ENCODE measurements at places on chromosomes 3 and 15.
A peak's percentile ranks its signal among the peaks of the same experiment; 100 is the strongest.

- H3K27ac ChIP-seq, result no peak overlapping the region
- H3K27me3 ChIP-seq, result no peaks in the 10 kb centered on the region
- DNase-seq, result no peak
- H3K4me1 ChIP-seq, result no peaks in the 10 kb centered on the region
These were observed 269.5 kb downstream of the CNTN3 start for GRCh38 chr3:74344865-74345440.

DNA sequence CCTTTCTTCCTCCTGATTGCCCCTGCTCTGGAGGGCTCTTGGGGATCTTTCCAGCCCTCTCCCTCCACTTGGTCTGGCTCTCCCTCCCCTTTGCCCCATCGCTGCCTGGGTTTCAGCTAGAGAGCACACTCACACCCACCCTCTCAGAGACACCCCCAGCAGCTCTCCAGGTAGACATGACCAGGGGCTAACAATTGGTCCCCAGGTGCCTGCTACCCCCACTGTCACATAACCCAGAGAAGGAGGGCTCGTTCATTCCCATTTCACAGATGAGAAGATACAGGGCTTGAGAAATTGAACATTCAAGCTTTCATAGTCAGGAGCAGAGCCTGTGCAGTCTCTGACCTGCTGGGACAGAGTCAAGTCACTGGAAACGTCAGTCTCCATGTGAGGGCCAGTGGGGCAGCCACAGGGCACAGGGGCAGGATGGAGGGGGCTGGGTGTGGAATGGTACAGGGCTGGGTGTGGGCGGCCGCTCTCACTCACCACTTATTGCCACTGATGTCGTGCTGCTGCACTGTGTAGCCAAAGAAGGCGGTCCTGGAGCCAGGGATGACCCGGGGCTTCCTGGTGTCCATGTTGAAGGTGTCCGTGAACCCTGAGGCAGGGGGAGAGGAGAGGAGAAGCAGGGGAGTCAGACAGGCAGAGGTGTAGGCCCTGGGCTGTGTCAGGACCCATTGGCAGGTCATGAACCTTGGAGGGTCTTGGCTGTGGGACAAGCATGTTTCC, 29.4 kb downstream of the ITGA11 start:
- no peak overlapping the region for H3K27ac ChIP-seq
- no peak overlapping the region for H3K4me3 ChIP-seq
- no peak for DNase-seq
- H3K27me3 ChIP-seq, result no peaks in the 10 kb centered on the region
- H3K4me1 ChIP-seq, result no peaks in the 10 kb centered on the region

- no peaks in the 10 kb centered on the region for H3K36me3 ChIP-seq
- no peak overlapping the region for H3K27ac ChIP-seq
- no peak overlapping the region for H3K4me3 ChIP-seq
- no peaks in the 10 kb centered on the region for H3K27me3 ChIP-seq
These were observed 55.7 kb downstream of the CHDH start for GRCh38 chr3:53790470-53790869.

DNA sequence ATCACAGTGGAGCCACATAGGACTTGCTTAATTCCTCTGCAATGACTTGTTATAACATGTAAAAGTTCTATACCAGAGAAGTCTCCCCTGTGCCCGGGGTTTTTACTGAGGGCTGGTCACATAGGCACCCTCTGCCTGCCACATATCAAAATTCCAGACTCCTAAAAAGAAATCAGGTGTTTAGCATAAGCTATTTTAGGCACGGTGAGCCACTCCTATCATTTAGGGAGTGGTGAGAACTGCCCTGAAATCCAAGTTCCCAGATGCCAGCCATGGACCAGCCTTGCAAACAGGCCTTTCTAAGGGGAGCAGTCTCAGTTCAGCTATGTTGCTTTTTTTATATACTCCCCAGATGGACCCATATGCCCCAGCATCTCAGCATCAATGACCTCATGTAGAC, 130.3 kb downstream of the THSD4 start:
- H3K27me3 ChIP-seq, result no peaks in the 10 kb centered on the region
- DNase-seq, result no peak
- H3K27ac ChIP-seq, result no peak overlapping the region

- DNase-seq, result no peak
- no peaks in the 10 kb centered on the region for H3K36me3 ChIP-seq
- H3K27me3 ChIP-seq, result no peaks in the 10 kb centered on the region
- H3K4me3 ChIP-seq, result no peak overlapping the region
- no peak overlapping the region for H3K27ac ChIP-seq
These were observed 56.7 kb upstream of the MCF2L2 start for GRCh38 chr3:183485093-183485492.

DNA sequence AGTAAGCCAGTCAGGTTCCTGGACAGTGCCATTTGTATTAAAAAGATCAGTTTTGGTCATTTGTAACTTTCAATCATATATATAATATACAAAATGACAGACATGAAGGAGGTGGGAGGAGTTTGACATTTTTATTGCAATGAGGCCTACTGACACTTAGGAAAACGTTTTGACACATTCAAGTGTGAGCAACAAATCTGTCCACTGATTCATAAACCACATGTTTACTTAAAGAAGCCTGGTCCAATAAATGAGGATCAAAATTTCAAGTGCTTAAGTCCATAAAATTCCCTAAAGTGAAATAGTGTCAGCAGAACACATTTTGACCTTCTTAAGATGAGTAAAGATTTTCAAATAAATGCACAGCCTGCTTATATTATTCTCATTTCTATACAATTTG, 137.3 kb downstream of the MECOM start:
- H3K27ac ChIP-seq, result no peak overlapping the region
- H3K36me3 ChIP-seq, result no peaks in the 10 kb centered on the region
- H3K4me3 ChIP-seq, result no peak overlapping the region
- DNase-seq, result no peak
- H3K27me3 ChIP-seq, result no peaks in the 10 kb centered on the region

DNA sequence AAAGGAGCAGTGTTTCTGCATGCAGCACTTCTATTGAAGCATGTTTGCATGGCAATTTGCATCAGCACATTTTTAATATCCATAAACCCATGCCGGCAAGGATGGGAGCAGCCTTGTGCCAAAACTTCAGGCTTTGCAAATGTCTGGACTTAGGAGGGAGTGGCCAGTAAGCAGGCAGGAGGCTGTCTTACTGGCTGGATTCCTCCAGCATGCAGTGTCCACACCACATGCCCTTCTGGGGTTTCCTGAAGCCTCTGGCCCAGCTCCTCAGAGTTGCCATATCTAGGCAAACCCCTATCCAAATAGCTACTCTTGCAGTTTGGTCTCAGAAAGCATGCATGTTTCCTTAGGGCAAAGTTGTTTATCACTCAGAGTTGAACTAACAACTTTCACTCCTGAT, 139.1 kb upstream of the MRPS22 start:
- H3K27me3 ChIP-seq, result peaks cover 44% of the 10 kb centered on the region
- DNase-seq, result no peak
- H3K27ac ChIP-seq, result no peak overlapping the region
- no peaks in the 10 kb centered on the region for H3K4me1 ChIP-seq
- H3K36me3 ChIP-seq, result no peaks in the 10 kb centered on the region

- no peaks in the 10 kb centered on the region for H3K27me3 ChIP-seq
- DNase-seq, result no peak
- no peak overlapping the region for H3K4me3 ChIP-seq
- H3K36me3 ChIP-seq, result peaks cover 9% of the 10 kb centered on the region
- H3K27ac ChIP-seq, result no peak overlapping the region
- H3K4me1 ChIP-seq, result no peaks in the 10 kb centered on the region
These were observed 23.1 kb downstream of the RIOX2 start for GRCh38 chr3:97949110-97949485.

DNA sequence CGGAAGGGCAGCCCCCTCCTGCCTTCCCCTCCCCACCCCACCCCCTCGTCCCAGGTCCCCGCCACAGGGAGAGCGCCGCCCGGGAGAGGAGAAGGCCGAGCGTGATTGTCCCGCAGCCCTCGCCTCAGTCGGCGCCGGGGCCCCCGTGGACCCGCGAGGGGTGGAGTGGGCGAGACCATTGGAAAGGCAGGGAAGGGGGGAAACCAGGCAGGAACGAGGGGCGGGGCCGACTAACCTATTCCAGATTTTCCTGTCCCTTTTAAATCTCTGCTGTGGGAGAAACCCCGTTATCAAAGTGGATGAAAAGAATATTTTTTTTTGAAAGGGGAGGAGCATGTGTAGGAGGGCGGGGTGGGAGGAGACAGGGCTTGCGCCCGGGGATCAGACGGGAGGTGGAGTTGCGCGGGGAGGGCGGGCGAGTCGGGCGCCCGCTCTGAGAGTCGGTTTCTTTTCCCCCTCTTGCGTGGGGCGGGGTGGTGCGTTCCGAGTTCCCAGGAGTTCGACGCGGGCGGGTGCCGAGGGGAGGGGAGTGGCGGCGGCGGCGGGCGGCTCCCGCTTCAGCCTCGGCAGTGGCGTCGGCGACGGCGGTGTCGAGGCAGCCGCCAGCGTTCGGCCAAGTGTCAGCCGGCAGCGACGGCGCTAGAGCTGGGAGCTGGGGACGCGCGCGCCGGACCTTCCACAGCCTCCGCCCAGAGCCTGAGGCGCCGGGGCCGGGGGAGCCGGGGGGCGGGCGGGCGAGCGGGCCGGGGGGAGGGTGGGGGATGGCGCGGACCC, at the start of gene NECTIN3:
Gene NECTIN3, plus strand, starts transcription at position 560 of the 774 bp plus-strand sequence. Its CDS starts 202 bp downstream, at position 762.
- H3K4me3 ChIP-seq, result peak within 1 kb of the TSS; percentile 87
- H3K36me3 ChIP-seq, result no peaks in the 10 kb centered on the region
- no peaks in the 10 kb centered on the region for H3K27me3 ChIP-seq

DNA sequence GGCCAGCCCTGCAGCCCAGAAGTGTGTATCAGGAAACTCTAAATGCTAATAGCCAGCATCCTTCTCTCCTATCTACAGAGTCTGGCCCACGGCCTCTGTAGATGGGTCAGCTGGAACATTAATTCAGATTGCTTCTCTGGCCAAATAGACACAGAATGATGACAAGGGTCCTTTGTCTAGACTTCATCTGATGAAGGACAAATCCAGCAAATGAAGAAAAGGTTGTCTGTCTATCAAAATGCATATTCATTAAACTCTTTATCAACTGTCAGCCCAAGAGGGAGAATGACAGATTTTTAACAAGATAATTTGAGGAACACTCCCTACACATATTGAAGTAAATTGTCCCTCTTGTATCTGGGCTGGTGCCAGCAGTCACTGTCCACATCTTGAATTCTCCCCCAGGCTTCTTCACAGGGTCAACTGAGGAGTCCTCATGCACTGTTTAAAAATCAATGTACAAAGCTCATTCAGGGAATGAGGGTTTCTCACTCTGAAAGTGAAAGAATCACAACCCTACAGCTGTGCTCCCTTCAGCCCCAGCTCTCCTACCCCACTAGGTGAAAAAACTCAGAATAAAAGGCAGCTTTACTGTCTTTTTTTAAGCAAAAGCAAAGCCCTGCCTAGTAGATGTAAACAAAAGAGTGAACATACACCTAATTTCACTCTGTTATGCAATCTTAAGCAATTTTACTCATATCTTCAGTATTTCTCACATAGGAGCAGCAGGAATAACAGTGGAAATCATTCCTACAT, 507.7 kb downstream of the IGSF11 start:
- H3K4me1 ChIP-seq, result peaks cover 6% of the 10 kb centered on the region
- H3K4me3 ChIP-seq, result no peak overlapping the region
- no peaks in the 10 kb centered on the region for H3K27me3 ChIP-seq
- no peak overlapping the region for H3K27ac ChIP-seq

DNA sequence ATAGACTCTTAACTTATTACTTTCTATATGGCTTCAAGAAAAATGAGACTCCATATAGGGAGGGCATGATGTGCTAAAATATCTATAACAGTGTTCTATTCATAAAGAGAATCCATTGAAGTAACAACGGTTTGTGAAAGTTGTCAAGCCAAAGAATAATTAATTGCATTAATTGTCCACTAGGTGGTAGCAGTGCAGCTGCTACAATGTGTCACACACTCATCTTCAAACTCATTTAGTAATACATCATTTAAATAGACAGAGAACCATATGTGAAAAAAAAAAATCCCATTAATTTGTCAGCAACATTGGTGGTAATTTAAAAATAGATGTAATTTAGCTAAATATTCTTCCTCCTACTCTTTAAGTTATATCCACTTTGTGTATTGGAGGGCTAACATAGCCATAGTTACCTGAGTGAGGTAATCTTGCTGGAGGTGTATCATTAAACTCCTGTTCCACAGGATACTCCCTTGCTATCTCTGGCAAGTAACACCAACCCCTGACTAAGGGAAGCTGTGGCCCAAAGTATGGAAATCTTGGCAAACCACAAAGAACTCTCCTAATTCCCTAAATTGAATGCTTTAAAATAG, 3.7 kb upstream of the CPA3 start:
- H3K27ac ChIP-seq, result no peak overlapping the region
- peak; percentile 50 for DNase-seq
- no peaks in the 10 kb centered on the region for H3K4me1 ChIP-seq
- no peaks in the 10 kb centered on the region for H3K36me3 ChIP-seq
- H3K4me3 ChIP-seq, result no peak overlapping the region
- no peaks in the 10 kb centered on the region for H3K27me3 ChIP-seq

DNA sequence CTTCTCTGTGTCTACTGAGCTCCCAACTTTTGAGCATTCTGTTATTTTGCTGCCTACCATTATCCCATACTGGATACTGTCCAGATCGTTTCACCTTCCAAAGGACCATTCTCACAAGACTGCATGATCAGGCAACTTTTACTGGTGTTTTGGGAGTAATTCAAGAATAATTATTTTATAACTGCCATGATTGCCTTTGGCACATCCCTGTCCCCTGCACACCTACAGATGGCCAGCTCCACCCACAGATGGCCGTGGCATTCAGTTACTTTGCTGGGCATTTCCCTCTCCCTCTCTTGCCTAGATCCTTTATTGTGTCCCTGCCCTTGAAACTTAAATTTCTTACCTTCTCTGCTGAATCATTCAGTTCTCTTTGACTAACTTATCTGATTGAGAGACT, 263.9 kb downstream of the DIPK2A start:
- no peak overlapping the region for H3K27ac ChIP-seq
- H3K4me1 ChIP-seq, result no peaks in the 10 kb centered on the region
- DNase-seq, result no peak
- no peaks in the 10 kb centered on the region for H3K27me3 ChIP-seq

DNA sequence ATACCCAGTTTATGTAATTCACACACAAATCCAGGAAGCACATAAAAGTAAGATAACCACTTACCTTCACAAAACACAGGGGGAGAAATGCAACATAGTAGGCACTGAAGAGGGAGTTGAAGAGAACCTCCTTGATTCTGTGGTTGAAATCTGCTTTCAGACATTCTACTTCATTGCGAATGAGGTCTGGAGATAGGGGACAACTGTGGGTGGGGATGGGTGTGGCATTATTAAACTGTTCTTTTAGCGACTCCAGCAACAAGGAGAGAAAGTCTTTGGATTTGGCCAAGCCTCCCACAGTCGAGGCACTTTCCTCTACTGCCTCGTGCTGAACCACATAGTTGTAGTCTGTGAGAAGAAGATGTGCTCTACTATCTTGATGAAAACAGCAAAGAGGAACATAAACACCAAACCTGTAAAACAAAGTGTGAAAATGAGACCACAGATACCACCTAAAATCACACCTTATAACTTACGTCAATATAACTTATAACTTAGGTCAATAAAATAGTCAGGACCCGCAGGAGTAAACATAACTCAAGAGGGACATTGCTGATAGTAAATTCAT, 25.6 kb downstream of the TMEM39A start:
- H3K36me3 ChIP-seq, result peaks cover 9% of the 10 kb centered on the region
- no peaks in the 10 kb centered on the region for H3K27me3 ChIP-seq
- no peaks in the 10 kb centered on the region for H3K4me1 ChIP-seq
- no peak overlapping the region for H3K27ac ChIP-seq
- no peak overlapping the region for H3K4me3 ChIP-seq

All from neural progenitor cell (in vitro differentiated cells).